Stimulated activated CD4-positive, alpha-beta T cell treated with anti-CD3 and anti-CD28 coated beads, Interleukin-1b, Interleukin-23, amount 100 ng/mL, for 48 hours (primary cell): ENCODE measurements at places on chromosomes 11 and 22.
A peak's percentile ranks its signal among the peaks of the same experiment; 100 is the strongest.

GRCh38 chr11:15101072-15101709 lies 13.5 kb upstream of the INSC start:
- peak; percentile 41 for DNase-seq

DNA sequence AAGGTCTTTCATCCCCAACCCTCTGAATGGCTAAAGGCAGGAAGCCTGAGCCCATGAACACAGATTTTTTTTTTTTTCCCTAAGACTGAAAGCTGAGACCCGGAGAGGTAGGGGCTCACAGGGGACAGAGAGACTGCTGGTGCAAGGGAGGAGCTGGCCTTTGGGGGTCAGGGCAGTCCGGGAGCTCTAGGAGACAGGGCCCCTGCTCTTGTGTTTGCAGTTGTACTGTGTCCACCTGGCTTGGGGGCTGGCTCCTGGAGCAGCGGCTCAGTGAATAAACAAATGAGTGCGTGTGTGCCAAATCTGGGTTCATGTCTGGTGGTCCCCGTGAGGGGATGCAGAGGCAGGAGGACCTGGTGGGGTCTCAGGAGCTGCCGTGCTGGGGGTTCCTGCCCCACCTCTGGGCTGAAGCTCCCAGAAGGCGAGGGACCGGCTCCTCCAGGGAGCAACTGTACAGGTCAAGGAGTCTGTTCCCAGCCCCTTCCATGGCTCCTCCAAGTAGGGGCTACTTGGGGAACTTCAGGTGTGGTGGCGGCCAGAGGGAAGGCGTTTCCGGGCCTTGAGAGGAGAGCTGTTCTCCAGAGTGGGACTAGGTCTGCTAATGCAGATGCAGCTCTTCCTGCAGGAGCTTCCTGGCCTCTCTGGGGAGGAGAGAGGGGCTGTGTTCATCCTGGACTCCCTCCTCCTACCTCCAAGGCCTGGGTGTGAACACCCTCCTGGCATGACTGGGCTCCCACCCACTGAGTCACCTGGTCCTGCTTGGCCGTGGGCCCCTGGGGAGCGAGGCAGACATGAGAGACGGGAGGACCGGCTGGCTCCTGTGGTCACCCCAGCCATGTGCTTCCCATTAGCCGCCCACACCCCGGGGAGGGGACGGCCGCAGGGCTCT lies 57.6 kb downstream of the FBXO7 start:
- no peak for DNase-seq

- DNase-seq: no peak
Measured at GRCh38 chr11:36500315-36500721, 9.8 kb downstream of the TRAF6 start.

DNA sequence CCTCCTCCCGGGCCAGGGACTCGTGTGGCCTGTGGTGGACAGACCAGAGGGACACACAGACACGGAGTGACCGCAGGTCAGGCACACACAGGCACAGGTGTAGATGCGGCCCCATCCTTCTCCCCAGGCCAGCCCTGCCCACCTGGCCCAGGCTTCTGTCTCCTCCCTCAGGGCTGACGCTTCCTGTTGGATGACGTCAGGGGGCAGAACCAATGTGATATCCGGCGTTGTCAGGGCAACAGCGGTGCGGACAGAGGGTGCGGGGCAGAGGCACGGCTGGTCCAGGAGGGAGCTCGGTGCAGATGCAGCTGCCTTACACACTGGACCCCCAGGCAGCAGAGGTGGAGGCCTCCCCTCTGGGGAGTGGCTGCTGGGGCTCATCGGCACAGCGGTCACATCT lies 2.9 kb upstream of the TUBGCP6 start:
- no peak for DNase-seq

GRCh38 chr11:38219636-38220035 lies 1621.6 kb upstream of the RAG2 start:
- no peak for DNase-seq

DNA sequence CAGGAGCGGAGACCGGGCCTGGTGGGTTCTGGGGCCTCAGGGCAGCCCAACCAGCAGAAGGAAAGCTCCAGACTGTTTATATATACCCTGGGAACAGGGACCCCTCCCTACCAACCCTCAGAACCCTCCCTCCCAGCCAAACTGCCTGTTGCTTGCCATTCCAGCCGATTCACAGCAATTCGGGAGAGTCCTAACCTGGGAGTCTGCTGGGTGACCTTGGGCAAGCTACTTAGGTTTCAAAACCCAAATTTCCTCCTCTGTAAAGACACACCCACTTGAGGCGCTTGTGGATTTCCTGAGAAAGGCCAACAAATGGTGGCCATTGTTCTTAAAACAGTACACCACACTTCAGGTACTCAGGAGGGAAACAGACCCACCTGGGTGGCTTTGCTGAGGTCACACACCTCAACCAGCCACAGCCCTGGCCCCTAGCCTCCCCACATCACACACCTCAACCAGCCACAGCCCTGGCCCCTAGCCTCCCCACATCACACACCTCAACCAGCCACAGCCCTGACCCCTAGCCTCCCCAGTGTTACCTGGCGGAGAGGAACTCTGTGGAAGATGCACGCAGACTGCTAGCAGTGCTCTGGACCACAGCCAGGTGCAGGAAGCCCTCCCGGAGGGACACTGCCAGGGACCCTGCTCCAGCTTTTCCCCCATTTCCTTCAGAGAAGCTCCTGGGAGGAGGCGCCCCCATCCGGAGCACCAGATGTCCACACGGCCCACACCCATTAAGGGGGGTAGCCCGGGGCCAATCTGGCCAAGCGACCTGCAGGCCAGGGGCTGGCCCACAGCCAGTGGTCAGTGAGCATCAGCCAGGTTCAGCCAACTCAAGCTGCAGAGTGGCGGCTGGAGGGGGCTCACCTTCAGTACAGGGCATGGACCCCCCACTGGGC lies 6.2 kb downstream of the SHISA8 start:
- DNase-seq: no peak

GRCh38 chr11:128747728-128748148 lies 53.9 kb downstream of the FLI1 start:
- DNase-seq: no peak

DNA sequence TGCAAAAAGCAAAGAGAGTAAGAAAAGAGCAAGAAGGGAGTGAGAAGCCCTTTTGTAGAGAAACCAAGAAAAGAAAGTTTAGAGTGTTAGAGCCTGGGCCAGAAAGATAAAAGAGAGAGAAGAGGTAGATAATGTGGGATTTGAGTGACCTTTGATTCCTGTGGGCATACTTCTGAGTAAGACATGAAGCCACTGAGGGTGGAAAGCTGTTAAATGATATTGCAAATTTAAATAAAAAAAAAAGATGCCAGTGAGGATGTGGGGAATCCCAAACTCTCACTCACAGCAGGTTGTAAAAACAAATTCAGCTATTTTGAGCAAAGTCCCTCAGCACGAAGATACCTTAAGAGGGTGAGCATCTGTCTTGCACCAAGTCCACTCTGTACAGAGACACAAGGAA lies 59.4 kb upstream of the TOP3B start:
- DNase-seq: no peak

GRCh38 chr11:3933165-3933628 lies 77.7 kb downstream of the STIM1 start:
- no peak for DNase-seq

- no peak for DNase-seq
Measured at GRCh38 chr11:22163394-22163797, 29.5 kb upstream of the ANO5 start.

DNA sequence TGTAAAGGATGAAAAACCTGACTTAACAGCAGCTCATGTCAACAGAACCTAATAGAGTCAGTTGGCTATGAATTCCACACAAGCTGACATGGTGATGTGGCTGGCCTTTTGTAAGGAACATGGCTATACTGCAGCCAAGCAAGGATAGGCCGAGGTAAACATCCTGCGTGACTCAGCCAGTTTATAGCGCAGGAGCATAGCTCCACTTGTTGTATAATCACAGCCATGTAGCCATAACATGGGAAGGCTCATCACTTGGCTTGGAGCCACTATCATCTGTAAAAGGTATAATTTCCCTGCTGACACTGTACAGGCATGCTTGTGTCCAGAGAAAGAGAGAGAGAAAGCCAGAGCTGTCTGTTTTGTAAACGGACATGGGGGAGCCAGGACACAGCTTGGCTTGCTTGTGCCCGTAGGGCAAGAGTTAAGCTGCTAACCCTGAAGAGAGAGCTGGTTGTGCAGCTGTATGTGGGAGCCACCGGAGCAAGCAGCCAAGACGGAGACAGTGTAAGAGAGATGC lies 104.4 kb upstream of the PLET1 start:
- DNase-seq: no peak

- DNase-seq: no peak
Measured at GRCh38 chr11:112715056-112715455, 246.2 kb upstream of the NCAM1 start.

DNA sequence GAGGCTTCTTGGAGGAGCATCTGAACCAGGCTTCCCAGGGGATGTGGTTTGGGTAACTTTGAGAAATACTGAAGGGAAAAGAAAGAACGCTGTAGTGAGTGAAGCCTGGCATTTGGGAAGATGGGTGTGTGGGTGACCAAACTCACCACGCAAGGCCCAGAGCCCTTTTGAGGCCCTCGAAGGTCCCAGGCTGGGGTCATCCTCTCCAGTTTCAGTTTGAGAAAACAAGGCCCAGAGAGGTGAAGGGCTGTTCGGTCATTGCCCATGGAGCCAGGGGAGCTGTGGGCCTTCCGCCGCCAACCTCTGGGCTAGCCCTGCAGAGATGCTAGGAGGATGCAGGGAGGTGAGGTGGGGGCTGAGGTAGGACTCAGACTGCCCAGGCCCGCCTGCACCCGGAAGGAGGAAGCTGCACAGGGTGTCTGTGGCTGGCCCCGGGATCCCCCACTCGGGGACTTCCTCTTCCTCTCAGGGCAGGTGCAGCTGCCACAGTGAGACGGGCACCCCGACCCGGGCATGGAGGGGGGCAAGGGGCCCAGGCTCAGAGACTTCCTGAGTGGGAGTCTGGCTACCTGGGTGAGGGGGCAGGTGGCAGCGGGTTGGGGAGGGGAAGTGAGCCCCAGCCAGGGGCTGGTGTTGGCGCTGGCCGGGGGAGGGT lies at the start of gene CCDC88B:
Gene CCDC88B, plus strand, starts transcription at position 451 of the 655 bp plus-strand sequence. Its CDS starts 63 bp downstream, at position 514.
- DNase-seq: peak; percentile 85

DNA sequence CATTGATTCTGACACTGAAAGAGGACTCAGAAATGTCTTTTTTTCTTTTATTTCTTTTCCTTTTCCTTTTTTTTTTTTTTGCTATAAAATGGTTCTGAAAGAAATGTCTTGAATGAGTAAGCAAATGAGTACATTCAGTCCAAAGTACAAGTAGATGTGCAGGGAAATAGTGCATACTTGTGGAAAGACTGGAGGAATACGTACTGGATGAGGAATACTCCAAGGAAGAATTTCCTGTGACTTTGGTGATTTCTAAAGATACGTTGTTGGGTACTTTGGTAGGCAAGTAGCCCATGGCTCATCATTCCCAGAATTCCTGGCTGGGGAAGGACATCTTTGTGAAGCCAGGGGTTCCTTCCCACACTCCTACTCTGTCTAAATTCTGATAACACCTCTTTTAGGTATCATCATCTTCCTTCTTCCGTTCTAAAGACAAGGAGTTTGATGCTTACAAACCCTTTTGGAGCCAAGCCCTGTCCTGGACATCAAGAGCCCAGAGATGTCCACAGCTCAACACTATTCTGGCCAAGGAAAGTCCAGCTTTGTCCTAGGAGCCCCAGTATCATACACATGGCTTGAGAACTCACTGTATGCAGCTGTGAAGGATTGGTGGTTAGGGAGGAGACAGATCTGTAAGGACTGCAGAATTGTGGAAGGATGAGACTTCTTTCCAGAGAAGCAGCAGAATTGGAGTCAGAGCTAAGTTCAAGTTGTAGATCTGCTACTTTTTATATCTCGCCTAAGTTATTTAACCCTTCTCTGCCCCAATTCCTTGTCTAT lies 4.8 kb upstream of the NUP98 start:
- no peak for DNase-seq

DNA sequence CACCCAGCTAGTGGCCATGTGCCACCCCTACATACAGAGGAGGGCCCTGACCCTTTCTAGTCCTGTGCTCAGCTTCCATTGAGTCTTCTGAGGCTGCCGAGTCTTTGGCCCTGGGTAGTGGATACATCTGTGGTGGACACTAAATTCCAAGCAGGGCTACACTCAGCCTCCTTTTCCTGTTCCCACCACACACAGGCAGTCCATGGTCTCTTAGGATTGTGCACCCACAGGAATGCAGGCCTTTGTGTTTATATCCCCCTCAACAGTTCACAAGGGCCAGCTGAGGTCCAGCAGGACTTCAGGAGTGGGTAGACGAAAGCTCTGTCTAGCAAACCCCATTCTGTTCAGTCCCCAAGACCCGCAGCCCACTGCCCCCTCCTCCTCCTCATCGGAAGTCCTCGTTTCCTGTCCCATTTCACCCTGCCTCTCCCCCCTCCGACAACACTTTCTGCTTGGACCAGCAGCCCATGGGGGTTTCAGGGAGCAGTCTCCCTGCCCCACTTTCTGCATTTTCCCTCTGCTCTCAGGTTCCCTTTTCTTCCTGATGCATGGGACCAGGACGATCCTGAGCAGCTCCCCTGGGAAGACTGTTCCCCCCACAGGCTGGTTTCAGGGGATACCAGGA lies 91.8 kb downstream of the SWAP70 start:
- DNase-seq: no peak

DNA sequence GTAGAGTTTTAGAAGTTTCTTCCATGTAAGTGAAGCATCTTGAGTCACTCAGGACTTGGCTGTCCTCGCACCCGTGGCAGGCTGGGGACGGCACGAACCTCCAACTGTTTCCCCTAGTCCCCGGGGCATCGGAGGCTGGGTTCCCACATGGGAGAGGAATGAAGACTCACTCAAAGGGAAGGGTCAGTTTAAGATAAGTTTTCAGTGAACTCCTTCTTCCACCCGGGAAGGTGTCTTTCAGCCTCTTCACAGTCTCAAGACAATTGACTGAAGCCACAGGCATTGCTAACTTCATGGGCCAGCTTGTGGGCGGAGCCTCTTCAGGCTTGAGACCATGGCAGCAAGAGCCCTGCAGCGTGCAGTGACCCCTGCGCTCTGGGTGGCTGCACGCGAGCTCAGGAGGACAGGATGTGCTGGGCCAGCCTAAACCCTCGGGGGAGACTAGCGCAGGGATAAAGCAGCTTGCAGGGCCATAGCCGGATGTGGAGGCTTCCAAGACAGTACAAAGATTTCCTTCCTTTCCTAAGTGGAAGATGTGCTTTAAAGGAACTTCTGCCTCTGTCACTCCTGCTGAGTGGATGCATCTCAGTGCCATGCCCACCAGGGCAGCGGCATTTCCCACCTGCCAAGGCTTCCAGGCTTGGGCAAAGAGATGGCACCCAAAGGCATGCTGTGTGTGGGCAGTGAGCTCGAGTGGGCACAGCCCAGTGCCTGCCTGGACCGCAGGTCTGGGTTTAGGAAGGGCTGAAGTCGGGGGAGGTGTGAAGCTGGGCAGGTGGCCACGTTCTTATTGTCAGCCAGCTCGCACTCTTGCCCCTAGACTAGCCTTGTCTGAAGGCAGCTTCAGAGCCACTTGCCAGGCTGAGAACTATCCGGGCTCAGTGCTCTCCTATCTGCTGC lies 32.9 kb downstream of the PPIL2 start:
- no peak for DNase-seq

DNA sequence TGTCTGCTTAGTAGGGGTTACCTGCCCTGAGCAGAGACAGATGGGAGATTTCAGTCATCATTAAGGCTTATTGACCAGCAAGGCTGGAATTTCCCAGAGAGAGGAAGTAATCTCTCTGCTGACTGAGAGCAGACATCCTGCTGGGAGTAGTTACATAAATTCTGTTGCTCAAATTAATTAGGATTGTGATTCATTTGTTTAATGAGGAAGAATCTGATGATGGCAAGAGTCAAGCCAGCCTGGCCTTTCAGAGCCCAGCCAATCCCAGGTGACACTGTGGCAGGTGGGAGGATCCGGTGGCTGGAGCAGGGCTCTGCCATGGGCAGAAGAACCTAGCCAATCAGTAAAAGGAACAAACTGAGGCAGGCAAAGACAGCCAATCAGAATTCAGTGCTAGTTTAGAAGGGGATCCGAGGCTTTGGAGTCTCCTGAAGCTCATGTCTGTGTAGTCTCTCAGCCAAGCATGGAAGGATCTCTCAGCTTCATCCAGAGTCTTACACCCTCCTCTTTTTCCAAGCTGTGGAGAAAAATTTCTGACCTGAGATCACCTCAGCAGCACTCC lies 61.2 kb upstream of the CHST1 start:
- no peak for DNase-seq
